ENCODE measurements at places on chromosomes 6 and 20. TPM values are rescaled to one million over a fixed set of nuclear protein-coding genes. Genes with fewer than 3 reads are reported as not detected.
A peak's percentile ranks its signal among the peaks of the same experiment; 100 is the strongest.

GRCh38 chr20:881051-881782 is 34.9 kb downstream of the ANGPT4 start:
- peaks cover 4% of the 10 kb centered on the region for H3K4me1 ChIP-seq
- H3K27me3 ChIP-seq = no peaks in the 10 kb centered on the region
- no peak overlapping the region for H3K27ac ChIP-seq
- peak; percentile 63 for DNase-seq

GRCh38 chr6:108592371-108593337 is 31.9 kb downstream of the FOXO3 start:
- no peaks in the 10 kb centered on the region for H3K36me3 ChIP-seq
- H3K4me3 ChIP-seq = no peak overlapping the region
- H3K4me1 ChIP-seq = peaks cover 26% of the 10 kb centered on the region
- no peaks in the 10 kb centered on the region for H3K27me3 ChIP-seq
- DNase-seq = peak; percentile 47
- H3K27ac ChIP-seq = no peak overlapping the region

DNA sequence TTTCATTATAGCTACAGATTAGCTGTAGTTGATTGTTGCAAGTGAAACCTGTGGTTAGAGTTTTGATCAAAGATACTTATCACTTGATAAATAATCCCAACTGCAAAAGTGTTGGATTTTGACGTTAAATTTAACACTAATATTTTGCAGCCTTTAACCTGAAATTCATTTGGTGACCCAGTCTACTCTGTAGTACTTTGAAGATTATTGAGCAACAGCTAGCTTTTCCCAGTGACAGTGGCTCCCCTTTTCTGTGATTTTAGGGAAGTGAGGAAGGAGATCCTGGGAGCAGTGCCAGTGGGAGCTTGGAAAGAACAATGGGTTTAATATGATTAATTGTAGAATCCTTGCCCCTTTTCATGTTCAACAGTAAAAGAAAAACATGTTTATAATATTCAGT is 76.9 kb downstream of the NCOA3 start:
- no peaks in the 10 kb centered on the region for H3K27me3 ChIP-seq
- peaks cover 3% of the 10 kb centered on the region for H3K36me3 ChIP-seq
- H3K27ac ChIP-seq = no peak overlapping the region
- H3K4me1 ChIP-seq = peaks cover 37% of the 10 kb centered on the region
- DNase-seq = no peak

- no peaks in the 10 kb centered on the region for H3K4me1 ChIP-seq
- no peaks in the 10 kb centered on the region for H3K27me3 ChIP-seq
- H3K4me3 ChIP-seq = no peak overlapping the region
- no peak for DNase-seq
Observed at GRCh38 chr6:139920776-139921100, 546.3 kb upstream of the CITED2 start.

DNA sequence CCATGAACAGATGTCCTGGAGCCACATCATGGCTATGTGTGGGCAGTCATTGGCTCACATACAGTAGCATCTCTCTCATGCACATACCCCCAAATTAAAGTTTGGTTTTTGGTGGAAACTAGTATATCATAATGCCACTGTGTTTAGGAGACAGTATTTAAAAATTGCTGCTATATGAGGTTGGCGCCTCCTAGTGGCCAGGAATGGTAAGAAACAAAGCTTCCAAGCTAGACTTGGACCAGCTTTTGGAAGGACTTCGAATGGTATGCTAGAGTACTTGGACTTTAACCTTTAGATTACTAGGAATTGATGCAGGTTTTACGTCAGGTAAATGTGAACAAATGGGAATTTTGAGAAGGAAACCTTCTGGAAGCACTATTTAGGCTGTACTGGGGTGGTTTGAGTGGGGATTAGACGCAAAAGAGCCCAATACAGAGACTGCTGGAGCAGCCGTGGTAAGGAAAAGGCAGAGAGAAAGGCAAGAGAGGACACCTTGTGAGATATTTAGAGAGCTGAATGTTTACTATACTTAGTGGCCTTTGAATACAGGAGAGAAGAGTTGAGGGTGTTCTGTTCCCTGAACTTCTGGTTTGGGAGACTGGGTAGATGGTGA is 23.8 kb downstream of the PRSS35 start:
- H3K27ac ChIP-seq = no peak overlapping the region
- no peaks in the 10 kb centered on the region for H3K27me3 ChIP-seq
- no peaks in the 10 kb centered on the region for H3K4me1 ChIP-seq
- peak; percentile 59 for DNase-seq

DNA sequence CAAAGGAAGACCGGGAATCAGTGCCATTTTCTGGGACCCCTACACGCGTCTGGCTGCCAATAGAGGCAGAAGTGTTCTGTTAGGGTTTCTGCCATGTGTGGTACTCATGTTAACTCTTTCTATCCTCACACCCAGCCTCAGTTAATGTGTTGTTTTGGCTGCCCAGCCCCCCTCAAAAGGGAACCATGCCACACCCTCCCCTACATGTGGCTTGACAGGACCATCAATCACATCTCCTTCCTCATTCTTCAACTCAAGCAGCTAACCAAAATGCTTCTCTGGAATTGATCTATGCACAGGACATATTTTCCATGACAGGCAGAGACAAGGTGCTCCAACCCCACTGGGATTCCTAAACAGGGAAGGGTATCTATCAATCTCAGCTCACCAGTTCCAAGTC is 22.0 kb downstream of the AHCY start:
- no peak overlapping the region for H3K27ac ChIP-seq
- no peaks in the 10 kb centered on the region for H3K4me1 ChIP-seq
- DNase-seq = no peak
- H3K36me3 ChIP-seq = peaks cover 16% of the 10 kb centered on the region
- no peak overlapping the region for H3K4me3 ChIP-seq

Gene ZNF311
- not detected for total RNA-seq
